Hippocampal formation (tissue), 2 donors: ENCODE measurements at places on chromosomes 12 and 14.

- no peak for DNase-seq
Measured at GRCh38 chr14:37438444-37438843, 156.6 kb downstream of the FOXA1 start.

- no peak for DNase-seq
Measured at GRCh38 chr14:73724696-73725095, 10.5 kb upstream of the PNMA1 start.

DNA sequence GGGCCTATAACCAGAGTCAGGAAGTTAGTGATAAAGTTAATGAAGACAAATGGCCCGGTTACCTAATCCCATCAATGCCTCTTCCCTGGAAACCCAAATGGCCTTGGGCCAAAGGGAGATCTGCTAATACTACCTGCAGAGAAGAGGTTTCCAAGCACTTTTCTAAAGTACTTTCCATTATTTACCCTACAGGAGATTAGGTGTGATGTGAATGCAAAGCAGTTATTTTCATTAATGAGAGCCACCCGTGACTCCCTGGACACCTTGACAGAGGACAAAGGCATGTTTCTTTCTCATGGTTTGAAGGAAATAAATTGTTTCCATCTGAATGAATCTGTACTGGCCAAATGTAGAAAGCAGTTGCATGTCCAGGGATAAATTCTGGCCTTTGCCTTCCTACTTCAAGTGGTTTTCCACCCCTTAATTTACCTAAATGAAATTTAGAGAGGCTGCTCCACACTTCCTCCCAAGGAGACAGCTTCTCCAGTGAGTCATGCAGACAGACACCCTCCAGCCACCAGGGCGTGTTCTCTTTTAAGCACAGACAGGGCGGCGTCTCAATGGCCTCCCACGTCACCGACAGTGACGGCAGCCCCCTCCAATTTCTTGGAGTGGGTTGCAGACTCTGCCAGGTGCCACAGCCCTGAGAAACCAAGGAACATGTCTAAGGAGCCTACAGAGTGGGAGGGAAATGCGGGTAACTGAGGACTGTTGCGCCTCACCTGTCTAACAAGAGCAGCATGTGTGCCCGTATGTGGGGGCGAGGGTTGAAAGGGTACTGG is 43.9 kb upstream of the GNPNAT1 start:
- no peak for DNase-seq

GRCh38 chr14:36556811-36557433 is 25.5 kb downstream of the NKX2-8 start:
- DNase-seq, result peak; percentile 31

- no peak for DNase-seq
Measured at GRCh38 chr12:78275886-78276285, 445.2 kb downstream of the NAV3 start.

DNA sequence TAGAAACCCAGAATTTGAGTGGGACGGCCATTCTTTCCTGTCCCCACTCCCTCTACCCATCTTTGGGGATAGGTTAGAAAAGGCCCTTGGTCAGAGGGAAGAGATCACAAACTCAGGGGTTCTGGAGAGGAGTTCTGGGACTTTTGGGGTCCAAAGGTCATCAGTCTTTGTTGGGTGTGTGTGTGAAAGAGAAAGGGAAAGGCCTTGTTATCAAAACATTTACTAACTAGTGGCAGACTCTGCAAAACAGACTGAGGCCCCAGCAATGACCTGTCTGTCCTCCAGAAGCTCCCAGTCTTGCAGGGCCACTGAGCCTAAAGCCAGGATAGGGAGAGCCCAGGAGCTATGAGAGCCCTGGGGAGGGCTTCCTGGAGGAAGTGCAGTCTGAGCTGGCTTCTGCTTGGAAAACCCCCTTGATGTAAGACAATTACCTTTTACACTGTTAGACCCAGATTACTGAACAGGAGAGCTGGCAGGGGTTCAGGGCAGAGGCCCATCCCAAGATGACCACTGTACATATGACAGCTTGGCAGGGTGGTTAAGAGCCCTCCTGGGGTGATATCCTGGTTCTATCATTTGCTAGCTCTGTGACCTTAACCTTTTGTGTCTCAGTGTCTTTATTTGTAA is 429.1 kb upstream of the CCDC196 start:
- no peak for DNase-seq

- no peak for DNase-seq
Measured at GRCh38 chr14:62431496-62431895, 613.8 kb downstream of the KCNH5 start.

DNA sequence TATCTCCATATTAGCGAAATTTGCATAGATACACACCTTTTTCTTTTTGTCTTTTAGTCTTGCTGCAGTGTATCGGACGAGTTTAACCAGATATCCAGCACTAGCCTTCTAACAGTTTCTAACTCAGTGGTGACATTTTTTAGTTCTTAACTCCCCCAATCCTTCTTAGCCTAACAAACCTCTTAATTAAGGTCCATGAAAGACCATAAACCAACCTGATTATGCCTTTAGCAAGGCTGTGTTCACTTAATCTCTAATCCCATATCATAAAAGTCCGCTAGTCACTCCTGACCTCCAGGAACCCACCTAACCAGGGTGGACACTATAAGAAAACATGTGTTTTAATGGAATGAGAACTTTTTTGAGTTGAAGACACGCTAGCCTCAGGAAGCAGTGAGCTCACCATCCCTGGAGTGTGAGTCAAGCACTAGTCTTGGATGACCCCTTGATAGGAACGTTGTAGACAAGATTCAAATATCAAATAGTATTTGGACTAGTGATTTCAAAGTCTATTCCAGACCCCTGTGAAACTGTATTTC is 9.5 kb downstream of the CDKN1B start:
- no peak for DNase-seq

DNA sequence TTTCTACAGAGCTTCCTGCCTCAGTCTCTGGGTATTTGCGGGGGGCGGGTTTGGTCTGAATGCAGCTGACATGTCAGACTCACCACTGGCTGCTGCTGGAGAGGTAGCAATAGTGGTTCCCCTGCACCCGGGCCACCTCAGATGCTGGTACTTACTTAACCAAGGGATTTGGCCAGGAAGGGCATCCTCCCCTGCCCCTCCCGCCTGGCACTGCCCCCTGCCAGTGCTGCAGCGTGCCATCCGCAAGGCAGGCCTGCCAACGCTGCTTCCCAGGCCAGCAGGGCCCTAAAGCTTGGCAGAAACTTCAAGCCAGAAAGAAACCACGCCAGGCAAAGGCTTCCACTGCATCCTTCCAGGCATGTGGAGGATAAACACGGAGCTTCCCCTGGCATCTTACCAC is 22.1 kb downstream of the RAB35 start:
- DNase-seq, result peak; percentile 28

DNA sequence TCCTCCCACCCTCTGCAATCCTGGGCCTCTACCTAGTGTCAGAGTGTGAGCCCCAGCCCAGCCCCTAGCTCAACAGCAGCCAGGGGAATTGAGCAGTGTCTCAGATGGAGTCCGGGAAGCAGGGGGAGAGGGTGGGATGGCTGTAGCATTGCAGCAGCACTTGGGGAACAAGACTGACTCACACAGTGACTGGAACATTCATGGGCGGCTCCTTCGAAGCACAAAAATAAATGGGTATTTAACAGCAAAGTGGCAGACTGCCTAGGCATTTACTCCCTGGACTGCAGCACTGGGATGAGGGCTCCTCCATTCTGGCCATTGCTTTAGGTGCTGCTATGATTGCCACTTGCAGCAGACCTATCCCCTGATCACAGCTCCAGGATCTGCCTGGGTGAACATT is 46.0 kb upstream of the STK38L start:
- DNase-seq, result no peak

- peak; percentile 19 for DNase-seq
Measured at GRCh38 chr14:74863274-74863673, 12.7 kb downstream of the PROX2 start.

DNA sequence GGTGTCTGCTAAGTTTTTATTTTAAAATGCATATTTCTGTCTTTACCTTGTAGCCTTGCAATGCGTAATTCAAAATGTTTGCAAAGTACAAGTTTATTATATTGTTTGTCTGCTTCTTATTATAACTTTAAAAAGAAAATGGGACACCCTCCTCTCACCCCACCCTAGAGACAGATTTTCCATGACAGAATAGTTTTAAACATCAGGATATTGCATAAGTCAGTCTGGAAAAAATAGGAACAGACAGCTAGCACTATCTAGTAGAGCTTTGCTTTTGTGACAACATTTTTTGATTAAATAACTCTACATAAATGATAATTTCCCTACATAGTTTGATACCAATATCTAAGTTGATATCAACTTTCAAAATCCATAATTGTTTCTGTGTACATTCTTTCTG is 71.3 kb downstream of the PDE3A start:
- DNase-seq, result no peak

DNA sequence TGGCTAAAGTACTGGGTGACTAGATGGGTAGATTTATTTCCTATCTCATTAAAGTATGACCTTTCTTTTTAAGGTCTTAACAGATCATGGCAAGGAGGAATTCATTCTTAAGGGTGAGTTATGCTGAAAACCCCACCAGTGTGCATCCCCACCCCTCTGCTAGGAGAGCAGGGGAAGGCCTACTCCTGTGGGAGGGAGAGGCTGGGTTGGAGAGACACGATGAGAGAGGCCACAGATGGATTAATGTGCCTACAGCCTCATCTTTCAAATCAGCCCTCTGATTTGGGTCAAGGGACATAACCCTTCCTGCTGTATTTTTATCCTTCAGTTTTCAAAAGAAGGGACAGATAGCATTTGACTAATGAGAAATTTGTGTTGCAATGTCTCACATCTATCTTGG is 185.5 kb downstream of the SSPN start:
- no peak for DNase-seq

- DNase-seq, result no peak
Measured at GRCh38 chr12:103855896-103856657, 15.0 kb upstream of the NT5DC3 start.

- DNase-seq, result peak; percentile 66
Measured at GRCh38 chr12:113980537-113981337, 14.6 kb upstream of the RBM19 start.

DNA sequence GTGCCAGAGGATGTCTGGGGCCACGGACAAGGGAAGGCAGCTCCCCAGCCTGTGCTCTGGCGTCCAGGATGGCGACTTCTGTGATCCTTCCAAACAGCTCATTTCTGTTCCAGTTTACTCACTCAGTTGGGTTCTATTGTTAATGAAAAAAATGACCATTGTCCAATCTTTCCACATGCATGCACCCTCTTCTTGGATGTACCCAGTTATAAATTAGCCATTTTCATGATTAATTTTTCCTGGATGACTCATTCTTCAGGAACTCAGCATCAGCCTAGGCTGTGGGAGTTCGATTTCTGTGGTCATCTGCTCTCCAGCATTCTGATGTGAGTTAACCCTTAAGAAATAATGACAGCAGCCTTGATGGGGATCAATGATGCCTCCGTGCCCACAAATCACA is 926.8 kb downstream of the BCL11B start:
- DNase-seq, result no peak

- DNase-seq, result peak; percentile 37
Measured at GRCh38 chr14:21711360-21711961, 37.8 kb upstream of the OR4E1 start.

GRCh38 chr14:87043667-87044200 is 949.2 kb downstream of the GALC start:
- DNase-seq, result no peak

GRCh38 chr12:131703161-131703560 is 7.7 kb upstream of the SFSWAP start:
- no peak for DNase-seq

DNA sequence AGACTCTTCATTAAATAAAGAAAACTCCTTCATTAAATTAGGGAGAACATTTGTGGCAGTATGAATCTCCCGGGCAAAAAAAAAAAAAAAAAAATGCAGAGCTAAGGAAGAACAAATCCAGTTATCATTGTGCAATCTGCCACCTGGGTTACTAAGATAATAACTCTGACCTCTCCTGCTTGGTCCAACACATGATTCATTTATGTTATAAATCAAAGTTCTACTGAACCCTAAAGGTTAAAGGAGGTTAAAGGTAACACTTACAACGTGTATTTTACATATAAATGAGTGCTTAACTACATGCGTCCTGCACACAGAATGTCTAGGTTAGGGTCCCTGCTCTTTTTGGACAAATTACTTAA is 4.2 kb downstream of the TGFB3 start:
- no peak for DNase-seq

GRCh38 chr12:108798551-108799221 is 58.7 kb downstream of the SSH1 start:
- DNase-seq, result peak; percentile 61

DNA sequence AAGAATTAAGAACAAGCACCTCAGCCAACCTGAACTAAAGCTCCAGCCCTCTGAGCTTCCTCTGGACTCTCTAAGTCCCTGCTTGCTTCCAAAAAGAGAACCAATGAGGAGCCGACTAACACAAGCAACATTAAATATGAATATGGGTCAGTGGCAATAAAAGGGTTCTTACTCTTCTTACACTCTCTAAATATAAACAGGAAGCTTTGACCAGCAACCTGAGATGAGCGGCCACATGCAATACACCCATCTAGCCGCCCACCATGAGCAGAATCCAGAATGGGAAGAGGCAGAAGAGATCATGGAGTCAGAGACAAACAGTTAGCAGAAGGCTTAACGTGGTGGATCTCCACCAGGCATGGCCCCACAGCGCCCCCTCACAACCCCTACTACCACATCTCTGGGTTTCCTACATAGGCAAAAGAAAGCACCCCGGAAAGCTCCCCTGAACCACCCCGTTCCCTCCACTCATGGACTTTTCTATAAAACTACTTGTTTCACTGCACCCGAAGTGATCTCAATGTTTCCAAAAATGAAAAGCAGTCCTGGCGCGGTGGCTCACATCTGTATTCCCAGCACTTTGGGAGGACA is 59.4 kb downstream of the TTC7B start:
- DNase-seq, result peak; percentile 44

- DNase-seq, result no peak
Measured at GRCh38 chr12:34107781-34108404, 85.6 kb downstream of the ALG10 start.

GRCh38 chr12:14975457-14975856 is 2.6 kb downstream of the PDE6H start:
- DNase-seq, result no peak

- DNase-seq, result no peak
Measured at GRCh38 chr14:105877645-105878044, 351.3 kb downstream of the TMEM121 start.

DNA sequence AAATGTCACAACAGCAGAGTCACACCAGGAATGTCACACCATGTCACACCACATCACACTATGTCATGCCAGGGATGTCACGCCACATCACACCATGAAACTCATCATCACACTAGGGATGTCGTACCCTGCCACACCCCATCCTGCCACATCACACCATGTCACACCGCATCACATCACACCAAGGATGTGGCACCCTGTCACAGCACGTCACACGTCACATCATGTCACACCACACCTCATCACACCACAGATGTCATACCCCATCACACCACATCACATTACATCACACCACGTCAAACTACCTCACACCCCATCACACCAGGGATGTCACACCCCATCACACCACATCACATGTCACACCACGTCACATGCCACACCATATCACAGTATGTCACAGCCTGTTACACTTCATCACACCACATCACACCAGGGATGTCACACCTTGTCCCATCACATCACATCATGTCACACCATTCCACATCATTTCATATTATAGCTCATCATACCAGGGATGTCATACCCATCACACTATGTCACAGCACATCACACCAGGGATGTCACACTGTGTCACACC is 90.9 kb downstream of the TMEM121 start:
- DNase-seq, result no peak

GRCh38 chr14:67269298-67270060 is 28.2 kb downstream of the PALS1 start:
- DNase-seq, result no peak
